ENCODE measurements at places on chromosomes 16 and 17. TPM values are rescaled to one million over a fixed set of nuclear protein-coding genes. Genes with fewer than 3 reads are reported as not detected.

The ST6GALNAC2 gene
- total RNA-seq: 5.1 TPM

The SPNS1 gene
- 21.4 TPM for total RNA-seq

The TSEN54 gene
- total RNA-seq: 9.5 TPM

The TRPV3 gene
- 2.1 TPM for total RNA-seq

The SLC7A6 gene
- total RNA-seq: 51.6 TPM

The MT1F gene
- total RNA-seq: 6.7 TPM

The CD79B gene
- 7.5 TPM for total RNA-seq

The MYH2 gene
- total RNA-seq: not detected

The AGRP gene
- not detected for total RNA-seq

Measured in left cardiac atrium (tissue), 4 donors.